GM23248 (cell line): ENCODE measurements at places on chromosomes 6 and 20.

GRCh38 chr6:139766796-139767195 lies 392.3 kb upstream of the CITED2 start:
- DNase-seq: no peak

- DNase-seq: no peak
These were observed 8.0 kb upstream of the PERP start for GRCh38 chr6:138115201-138115600.

GRCh38 chr20:41041693-41042092 lies 13.1 kb downstream of the TOP1 start:
- no peak for DNase-seq

- DNase-seq: no peak
These were observed 147.1 kb upstream of the RALGAPA2 start for GRCh38 chr20:20859510-20859909.

GRCh38 chr6:44494011-44494501 lies 106.5 kb downstream of the CDC5L start:
- peak; percentile 91 for DNase-seq

DNA sequence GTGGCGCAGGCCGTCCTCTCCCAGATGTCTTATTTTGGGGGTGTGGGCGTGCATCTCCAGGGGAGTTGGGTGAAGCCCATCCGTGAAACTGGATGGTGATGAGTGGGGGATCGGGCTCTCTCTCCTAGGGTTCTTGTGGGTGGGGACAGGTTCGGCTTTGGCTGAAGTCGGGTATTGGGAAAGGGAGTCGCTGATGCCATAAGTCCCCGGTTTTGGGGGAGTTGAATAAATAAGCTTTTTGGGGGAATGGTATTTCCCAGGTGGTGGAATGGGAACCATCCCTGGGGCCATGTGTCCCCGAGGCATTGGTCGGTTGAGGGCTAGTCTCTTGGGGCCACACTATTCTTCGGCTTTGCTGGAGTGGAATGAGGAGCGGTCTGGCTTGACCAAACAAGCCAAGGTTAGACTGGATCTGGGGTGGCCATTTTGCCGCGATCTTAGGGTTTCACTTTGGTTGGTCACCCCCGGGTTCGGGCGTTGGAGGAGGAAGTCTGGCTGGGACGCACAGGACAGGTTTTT lies 481 bp downstream of the ZNF133 start:
- DNase-seq: peak; percentile 60

GRCh38 chr6:82681119-82681714 lies 317.6 kb downstream of the TPBG start:
- DNase-seq: peak; percentile 3

DNA sequence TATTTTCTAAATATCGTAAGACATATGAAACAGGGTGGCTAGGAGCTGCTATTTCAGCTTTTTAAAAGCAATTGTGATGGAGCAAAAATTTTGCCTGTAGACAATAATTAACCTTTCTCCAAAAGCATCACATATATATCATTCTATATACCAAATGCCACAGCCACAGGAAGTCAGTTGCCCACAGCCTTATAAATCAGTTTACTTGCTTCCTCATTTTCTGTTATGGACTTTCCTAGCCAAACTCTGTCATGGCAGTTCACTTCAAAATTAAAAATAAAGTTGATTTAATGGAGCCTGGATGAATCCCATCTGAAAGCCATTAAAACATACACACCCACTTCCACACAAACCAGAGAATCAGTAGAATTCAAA lies 93.4 kb upstream of the NHSL1 start:
- no peak for DNase-seq

GRCh38 chr6:77650098-77650663 lies 2.7 kb upstream of the MEI4 start:
- DNase-seq: no peak

GRCh38 chr20:33933469-33933909 lies 60.2 kb upstream of the RALY start:
- peak; percentile 89 for DNase-seq

- DNase-seq: no peak
These were observed 5.0 kb upstream of the DSE start for GRCh38 chr6:116365743-116366142.

DNA sequence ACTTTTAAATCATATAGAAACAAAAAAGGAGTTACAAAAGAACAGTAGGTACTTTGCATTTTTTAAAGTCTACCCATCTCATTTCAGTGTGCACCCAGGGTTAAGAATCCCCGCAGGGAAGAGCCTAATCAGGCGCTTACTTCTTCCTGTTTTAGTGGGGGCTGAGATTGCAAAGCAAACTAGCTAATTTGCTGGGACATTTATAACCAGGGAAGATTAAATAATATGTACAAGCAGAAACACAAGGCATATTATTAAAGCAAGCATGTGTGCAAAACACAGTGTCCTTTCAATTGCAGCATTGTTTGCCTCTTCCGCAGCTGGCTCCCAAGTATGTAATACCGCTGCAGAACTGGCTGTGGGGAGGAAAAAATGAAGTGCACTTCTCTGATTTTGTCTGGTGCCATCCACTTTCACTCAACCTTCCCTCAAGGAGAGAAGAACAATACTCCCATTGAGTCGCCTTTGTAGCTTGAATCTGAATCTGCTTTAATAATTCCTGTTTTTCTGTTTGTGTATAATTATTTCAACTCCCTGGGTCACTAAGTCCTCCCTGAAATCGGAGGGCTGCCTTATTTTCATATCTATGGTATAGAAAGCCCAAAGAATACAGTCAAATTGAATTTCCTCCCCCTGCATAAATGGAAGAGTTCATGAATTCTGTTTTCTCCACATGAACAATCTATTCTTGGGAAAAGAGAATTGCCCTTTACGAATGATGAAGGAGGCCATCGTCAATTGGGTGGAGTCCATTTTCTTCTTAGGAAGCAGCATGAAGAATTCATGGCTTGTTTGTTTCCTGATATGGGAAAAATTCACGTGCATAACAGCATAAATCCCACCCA lies 23.3 kb upstream of the BCAS1 start:
- DNase-seq: no peak

GRCh38 chr6:141539617-141540016 lies 593.1 kb upstream of the GJE1 start:
- DNase-seq: no peak

DNA sequence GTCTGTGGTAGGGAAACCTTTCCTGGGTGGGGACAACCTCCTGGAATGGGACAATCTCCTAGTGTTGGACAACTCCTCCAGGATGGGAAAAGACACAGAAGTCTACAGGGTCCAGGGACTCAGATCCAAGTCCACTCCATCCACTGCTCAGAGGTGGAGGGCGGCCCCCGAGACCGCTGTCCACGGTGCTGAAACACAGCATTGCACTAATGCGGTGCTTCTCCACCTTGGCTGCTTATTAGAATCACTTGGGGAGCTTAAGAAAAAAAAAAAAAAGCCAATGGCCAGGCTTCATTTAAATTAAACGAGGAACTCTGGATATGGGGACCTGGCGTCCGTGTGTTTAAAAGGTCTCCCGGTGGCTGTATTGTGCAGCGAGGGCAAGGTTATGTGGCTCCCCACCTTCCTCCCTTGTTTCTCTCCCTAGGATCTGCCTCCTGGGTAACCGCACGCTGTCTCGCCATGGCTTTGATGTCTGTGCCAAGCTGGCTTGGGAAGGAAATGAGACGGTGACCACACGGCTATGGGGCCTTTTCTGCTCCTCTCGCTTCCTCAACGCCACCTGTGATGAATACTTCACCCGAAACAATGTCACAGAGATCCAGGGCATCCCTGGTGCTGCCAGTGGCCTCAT lies 12.0 kb downstream of the SLC12A5 start:
- DNase-seq: peak; percentile 50

- DNase-seq: peak; percentile 19
These were observed 142.2 kb downstream of the WDR27 start for GRCh38 chr6:169559592-169559991.

DNA sequence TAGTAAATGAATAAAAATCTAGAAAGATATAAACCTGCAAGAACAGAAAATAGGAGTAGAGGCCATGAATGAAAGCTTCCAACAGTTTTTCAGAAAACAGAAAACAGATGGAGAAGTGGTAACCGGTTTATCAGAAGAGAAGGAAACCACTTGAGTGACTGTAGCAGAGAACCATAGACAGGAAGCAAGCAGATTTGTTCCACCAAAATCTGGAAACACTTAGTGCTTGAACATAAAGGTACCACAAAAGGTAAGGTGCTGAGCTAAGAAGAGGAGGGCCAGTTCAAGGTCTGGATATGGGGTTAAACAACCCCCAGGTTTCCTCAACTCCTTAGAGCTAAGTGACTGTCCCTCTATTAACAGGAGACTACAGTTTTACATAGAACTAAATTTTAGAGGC lies 9.2 kb upstream of the KIAA0319 start:
- DNase-seq: no peak

DNA sequence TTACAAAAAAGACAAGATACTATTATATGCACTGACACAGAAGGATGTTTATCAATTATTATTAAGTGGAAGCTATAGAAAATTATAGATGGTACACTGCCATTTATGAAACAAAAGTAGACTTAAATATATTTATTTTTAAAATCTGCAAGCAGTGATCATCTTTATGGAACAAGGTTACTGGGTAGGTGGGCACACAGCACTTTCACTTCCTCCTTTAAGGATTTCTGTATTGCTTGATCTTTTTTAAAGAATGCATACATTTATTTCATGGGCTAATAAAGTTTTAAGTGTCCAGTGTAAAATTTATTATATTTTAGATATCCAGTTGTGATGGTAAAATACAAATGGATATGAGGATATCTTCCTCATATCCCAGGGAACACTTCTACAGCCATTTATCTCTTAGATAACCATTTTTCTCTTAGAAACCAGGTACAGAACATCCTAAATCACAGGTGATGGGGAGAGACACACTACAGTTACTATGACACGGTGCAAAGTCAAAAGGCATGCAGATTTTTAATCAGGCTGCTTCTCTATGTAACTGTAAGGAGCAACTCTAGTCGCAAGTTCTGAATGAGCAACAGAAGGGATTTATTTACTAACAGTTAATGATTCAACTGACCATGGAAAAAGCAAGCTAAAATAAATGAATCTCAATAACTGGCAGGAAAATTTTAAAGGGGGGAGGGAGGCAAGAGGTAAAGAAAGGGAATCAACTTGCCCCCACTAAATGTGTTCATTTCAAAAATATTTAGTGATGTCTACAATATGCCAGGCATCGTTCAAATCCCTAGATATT lies 2.2 kb downstream of the FBXL4 start:
- no peak for DNase-seq

DNA sequence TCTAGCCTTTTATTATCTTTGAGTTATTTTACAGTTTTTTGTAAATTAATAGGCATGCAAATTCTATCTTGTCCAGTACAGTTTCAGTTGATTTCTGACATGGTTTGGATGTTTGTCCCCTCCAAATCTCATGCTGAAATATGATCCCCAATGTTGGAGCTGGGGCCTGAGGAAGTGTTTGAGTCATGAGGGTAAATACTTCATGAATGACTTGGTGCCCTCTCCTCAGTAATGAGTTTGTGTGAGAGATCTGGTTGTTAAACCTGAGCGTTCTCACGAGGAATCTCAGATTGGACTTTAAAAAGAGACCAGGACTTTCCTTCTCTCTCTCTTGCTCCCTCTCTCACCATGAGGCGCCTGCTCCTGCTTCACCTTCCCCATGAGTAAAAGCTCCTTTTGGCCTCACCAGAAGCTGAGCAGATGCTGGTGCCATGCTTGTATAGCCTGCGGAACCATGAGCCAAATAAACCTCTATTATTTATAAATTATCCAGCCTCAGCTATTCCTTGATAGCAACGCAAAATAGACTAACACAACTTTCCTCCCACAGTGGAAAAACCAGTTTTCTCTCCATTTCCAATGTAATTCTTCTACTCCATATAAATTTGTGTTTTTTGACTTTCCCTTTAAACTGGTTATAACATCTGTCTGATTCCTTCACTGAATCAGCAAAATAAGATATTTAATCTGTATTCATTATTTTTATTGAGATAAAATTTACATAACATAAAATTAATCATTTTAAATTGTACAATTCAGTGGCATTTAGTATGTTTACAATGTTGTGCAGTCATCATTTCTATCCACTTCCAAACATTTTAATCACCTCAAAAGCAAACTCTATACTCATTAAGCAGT lies 78.7 kb upstream of the PRSS16 start:
- peak; percentile 82 for DNase-seq
